Activated naive CD8-positive, alpha-beta T cell treated with anti-CD3 and anti-CD28 coated beads, Interleukin-2, amount 10 ng/mL, durations not matched to agents 7 days and 5 days (primary cell): ENCODE measurements at places on chromosomes 1 and 21. TPM values are rescaled to one million over a fixed set of nuclear protein-coding genes. Genes with fewer than 3 reads are reported as not detected.

MSH4 gene
- 0.67 TPM for total RNA-seq

SMPDL3B gene
- total RNA-seq = 0.99 TPM

RGS18 gene
- 0.62 TPM for total RNA-seq

DNA sequence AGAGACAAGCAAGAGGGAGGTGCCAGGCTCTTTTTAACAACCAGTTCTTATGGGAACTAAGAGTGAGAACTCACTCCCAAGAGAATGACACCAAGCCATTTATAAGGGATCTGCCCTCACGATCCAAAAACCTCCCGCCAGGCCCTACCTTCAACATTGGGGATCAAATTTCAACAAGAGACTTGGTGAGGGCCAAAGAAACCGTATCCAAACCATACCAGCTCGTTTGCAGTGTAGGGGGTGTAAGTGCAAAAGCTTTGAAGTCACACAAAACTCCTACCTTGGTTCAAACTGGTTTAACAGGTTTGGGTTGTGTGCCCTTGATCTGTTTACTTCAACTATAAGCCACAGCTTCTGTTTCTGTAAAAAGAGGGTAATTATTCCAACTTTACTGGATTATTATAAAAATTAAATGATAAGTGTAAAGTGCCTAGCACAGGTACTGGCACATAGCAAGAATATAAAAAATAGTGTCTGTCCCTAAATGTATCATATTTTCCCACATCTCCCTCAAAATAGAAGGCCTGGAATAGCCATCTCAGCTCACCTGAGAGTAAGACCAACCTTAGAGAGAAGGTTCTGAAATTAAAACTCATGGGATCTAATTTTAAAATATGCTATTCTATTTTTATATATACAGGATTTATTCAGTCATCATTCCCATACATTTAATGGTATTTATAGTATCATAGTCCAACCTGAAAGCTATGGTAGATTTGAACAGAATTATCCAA is 7.0 kb upstream of the USP25 start:
- H3K27ac ChIP-seq = no peak overlapping the region
- no peaks in the 10 kb centered on the region for H3K4me1 ChIP-seq
- H3K27me3 ChIP-seq = peaks cover 2% of the 10 kb centered on the region
- no peaks in the 10 kb centered on the region for H3K36me3 ChIP-seq
- no peak overlapping the region for H3K4me3 ChIP-seq
- no peak for DNase-seq

DNA sequence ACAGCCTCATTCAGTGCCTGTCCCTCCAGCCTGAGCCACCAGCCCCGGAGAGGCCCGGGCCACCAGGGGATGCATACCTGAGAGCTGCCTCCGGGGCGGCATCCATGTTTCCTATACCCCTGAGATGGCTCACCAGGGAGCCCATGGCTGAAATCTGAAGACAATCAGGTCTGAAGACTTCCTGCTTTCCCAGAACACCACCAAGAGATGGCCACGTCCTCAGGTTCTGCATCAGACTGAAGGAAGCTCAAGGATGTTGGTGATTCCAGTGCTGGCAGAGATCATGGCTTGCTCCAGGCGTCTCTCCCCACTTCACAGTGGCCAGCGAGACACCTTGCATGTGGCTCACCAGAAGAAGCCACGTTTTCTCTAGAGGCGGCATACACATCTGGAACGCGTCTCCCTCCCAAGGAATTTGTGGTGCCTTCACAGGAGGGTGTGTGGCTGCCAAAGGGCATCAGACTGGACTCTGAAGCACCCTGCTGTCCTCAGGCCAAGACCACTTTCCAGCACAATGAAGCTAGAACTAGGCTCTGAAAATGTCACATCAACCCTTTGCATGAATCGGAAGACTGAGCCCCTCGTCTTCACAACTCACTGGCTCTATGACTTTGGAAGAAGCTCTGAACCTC is 170.7 kb upstream of the IRF2BP2 start:
- no peaks in the 10 kb centered on the region for H3K27me3 ChIP-seq
- no peak overlapping the region for H3K27ac ChIP-seq
- DNase-seq = no peak
- no peaks in the 10 kb centered on the region for H3K4me1 ChIP-seq
- no peaks in the 10 kb centered on the region for H3K36me3 ChIP-seq

GRCh38 chr1:246445503-246445902 is 61.6 kb downstream of the SMYD3 start:
- H3K36me3 ChIP-seq = peaks cover 12% of the 10 kb centered on the region
- no peaks in the 10 kb centered on the region for H3K27me3 ChIP-seq

GRCh38 chr1:173201969-173202368 is 5.2 kb downstream of the TNFSF4 start:
- peaks cover 40% of the 10 kb centered on the region for H3K4me1 ChIP-seq
- peaks cover 2% of the 10 kb centered on the region for H3K36me3 ChIP-seq
- H3K27me3 ChIP-seq = no peaks in the 10 kb centered on the region
- H3K4me3 ChIP-seq = peak overlapping the region; percentile 4
